ENCODE measurements at places on chromosomes 1 and 21.

DNA sequence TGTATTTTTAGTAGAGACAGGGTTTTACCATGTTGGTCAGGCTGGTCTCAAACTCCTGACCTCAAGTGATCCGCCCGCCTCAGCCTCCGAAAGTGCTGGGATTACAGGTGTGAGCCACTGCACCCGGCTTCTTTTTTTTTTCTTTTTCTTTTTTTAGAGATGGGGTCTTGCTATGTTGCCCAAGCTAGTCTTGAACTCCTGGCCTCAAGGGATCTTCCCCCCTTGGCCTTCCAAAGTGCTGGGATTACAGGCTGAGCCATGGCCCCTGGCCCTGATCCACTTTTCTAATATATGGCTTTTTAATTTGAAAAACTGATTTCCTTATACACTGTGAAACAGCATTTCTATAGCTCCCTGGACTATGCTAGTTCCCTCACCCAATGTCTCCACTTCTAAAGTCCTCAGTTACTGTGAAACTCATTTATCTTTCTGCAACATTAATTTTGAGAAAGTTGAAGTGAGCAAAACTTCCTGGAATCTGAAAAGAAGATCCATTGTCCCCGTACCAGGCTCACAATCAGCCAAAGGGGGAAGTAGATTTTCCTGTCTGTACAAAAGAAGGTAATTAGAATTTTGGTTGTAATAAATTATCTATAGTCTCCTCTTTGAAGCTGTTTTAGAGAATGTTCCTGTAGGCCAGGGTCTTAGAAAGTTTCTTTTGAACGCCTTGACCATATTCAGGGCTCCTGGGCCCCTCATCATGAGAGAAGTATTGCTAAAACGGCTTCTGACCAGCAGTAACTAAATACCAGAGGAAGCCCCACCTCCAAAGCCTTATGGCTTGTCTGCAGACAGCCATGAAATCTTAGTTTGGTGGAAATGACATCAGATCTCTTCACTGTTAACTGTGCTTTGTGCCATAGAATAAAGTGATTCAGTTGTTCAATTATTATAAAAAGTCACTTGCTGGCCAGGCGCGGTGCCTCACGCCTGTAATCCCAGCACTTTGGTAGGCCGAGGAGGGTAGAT lies 34.9 kb downstream of the DEGS1 start:
- DNase-seq, result no peak

DNA sequence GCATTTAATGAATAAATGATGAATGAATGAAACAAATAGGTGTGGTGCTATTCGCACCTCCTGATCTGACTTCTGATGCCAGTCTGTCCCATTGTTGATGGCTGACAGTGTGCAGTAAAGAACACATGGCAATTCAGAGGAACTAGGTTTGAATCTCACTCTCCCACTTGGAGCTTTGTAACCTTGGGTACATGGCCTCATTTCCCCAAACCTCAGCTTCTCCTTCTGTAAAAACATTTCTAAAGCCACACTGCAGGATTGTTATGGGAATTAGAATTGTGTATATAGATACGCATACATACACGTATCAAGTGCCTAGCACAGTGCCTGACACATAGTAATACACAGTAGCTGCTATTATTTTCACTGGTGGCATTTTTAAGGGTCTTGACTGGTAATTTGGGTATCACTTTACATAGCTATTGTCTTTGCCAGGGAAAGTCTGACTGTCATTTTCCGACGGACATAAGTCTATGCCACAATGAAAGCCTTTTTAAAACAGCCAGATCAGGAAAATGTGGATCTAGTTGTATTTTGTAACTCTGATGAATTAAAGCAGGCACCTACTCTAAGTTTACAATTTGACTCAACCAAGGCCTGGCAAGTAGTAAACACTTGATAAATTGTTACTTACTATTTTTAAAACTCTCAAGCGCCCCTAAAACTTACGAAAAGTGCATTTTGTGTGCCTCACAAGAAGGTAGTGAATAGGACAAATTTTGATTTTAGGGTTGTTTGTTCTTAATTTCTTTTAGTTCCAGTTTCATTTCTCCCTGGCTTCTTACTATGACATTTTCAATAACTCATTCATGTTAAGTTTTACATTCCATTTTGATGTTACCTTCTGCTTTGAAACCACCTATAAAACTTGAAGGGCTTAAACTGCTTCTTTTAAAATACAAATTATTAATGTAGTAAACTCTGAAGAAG lies 164.4 kb downstream of the SDCCAG8 start:
- DNase-seq, result no peak

- DNase-seq, result no peak
Observed at GRCh38 chr1:52057255-52057654, 1.2 kb downstream of the BTF3L4 start.

GRCh38 chr1:37041483-37041882 lies 7.2 kb upstream of the GRIK3 start:
- no peak for DNase-seq

- no peak for DNase-seq
Observed at GRCh38 chr1:22537441-22538139, 25.7 kb upstream of the EPHA8 start.

DNA sequence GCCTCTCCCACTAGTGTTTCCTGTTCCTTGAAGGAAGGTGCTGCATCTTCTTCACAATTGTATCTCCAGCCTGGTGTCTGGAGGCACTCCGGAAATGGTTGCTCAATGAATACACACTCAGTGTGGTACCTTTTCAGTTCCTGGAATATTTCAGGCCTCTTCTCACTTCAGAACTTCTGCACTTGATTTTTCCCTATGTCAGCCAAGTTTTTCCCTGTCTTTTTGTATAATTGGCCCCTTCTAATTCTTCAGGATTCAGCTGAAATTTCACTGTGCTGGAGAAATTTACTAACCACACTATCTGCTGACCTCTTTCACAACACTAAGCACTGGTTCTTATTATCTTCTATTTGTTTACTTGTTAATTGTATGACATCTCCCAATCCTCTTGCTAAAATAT lies 61.2 kb upstream of the MAP10 start:
- no peak for DNase-seq

- no peak for DNase-seq
Observed at GRCh38 chr21:38196036-38196435, 60.8 kb upstream of the KCNJ15 start.

GRCh38 chr1:39045231-39045630 lies 19.1 kb downstream of the NDUFS5 start:
- DNase-seq, result no peak

DNA sequence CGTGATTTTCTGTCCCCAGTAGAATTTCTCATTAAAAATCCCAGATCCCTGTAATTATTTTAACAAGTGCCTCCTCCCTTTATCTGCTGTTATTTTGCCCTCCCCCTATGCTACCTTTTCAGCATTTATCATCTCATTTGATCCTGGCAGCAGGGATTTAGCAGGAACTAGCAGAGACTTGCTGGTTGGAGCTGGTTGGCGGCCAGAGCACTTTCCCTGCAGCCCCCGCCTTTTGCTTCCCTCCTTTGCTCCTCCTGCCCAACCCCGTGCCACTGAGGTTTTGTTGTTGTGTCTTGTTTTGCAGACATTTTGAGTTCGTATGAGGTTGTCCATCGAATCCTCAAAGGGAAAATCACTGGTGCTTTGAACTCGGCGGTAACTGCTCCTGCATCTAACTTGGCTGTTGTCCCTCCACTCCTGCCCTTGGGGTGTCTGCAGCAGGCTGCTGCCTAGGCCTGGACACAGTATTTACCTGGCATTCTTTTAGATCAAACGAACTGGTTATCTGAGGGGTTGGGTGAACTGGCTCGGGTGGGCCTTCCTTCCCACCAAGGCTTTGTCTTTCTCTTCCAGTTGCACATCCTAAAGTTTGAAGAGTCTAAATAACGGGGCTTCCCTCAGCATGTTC lies 11.2 kb downstream of the UBE2Q1 start:
- DNase-seq, result no peak

Measured in NCI-H2107 (cell line).